Upper lobe of right lung (tissue), 1 donor: ENCODE measurements at places on chromosomes 13 and 19. TPM values are rescaled to one million over a fixed set of nuclear protein-coding genes. Genes with fewer than 3 reads are reported as not detected.
A peak's percentile ranks its signal among the peaks of the same experiment; 100 is the strongest.

- no peak for DNase-seq
Observed at GRCh38 chr13:28778308-28779215, 41.6 kb upstream of the MTUS2 start.

GRCh38 chr13:110521296-110521680, 40.2 kb downstream of the RAB20 start:
- DNase-seq, result no peak

- peak; percentile 99 for DNase-seq
Observed at GRCh38 chr19:17555480-17555928, at the start of gene COLGALT1. Gene COLGALT1, plus strand, starts transcription at chr19:17555649. Its CDS starts 65 bp downstream, at chr19:17555714.

GRCh38 chr13:47287291-47287751, 390.5 kb upstream of the HTR2A start:
- DNase-seq, result no peak

GRCh38 chr19:10159610-10160009, 35.1 kb downstream of the DNMT1 start:
- no peak for DNase-seq

DNA sequence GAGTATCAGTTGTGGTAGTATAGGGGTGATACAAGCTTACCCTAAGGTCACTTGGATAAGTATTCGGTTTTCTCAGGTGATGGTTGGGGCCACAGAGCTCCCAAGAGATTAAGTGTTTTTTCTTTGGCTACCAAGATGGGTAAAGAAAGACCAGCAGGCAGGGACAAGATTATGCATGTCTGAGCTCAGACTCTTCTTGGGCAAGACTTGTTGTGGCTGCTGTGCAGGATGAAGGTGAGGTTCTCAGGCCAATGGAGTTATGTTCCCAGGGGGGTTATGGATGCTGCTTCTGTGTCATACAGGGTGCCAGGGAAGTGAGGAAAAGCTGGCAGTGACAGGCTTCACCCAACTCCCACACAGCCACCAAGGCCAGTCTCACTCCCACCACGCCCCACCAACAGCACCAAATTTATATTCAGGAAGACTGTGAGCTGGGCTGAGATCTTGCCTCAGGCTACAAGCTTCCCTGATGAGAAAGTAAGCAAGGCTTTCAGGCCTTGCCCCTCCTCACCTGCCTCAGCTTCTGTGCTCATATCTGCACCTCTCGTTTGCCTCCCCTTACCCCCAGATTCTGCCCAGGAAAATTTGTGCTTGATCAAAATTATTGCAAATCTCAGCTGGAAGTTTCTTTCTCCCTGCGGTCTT, 511.8 kb upstream of the SLITRK1 start:
- no peak for DNase-seq

- no peak for DNase-seq
Observed at GRCh38 chr19:16026756-16027155, 49.5 kb upstream of the TPM4 start.

KCTD12 gene
- total RNA-seq, result 152 TPM

DNA sequence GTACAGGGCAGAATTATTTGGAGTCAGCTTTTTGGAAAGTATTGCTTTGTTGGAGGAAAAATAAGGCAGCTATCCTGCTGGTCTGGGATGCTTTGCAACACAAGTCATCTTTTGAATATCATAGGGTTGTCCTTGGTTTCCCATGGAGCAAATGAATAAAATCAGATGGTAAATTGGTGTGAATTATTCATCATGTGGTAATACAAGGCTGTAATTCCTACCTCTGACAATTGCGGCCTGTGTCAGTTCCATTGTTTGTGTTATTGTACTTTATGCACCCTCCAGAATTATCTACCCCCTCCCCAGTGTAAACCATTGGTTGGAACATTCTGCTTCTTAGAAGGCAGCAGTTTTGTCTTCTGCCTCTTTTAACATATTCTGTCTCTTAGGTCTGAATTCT, 46.2 kb downstream of the RNASEH2B start:
- DNase-seq, result no peak

GRCh38 chr19:40594255-40594654, 6.9 kb upstream of the LTBP4 start:
- DNase-seq, result no peak

DNA sequence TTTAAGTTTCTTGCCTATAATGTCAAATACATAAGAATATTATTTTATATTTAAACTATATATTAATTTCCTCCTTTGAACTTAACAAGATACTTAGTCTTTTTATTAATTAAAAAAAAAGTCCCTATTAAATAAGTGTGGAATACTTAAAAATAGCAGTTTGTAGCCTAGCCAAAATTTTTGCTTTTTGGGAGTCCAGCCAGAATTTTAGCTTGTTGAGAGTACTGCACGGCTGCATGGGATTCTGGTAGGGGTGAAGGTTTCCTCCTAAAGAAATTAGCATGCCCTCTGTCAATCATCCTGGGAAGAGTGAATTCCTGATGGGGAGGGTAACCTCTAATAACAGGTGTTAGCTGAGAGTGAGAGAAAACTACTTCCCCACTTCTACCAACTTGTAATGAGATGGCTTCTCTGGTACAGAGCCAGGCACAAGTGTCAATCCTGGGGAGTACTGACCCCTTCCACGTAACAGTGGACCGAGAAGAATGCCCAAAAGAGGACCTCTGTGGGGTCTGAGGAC, 195.7 kb downstream of the SPRY2 start:
- DNase-seq, result no peak

STOML3 gene
- total RNA-seq, result not detected

GRCh38 chr13:26929971-26930730, 169.6 kb upstream of the GPR12 start:
- DNase-seq, result peak; percentile 81

DNA sequence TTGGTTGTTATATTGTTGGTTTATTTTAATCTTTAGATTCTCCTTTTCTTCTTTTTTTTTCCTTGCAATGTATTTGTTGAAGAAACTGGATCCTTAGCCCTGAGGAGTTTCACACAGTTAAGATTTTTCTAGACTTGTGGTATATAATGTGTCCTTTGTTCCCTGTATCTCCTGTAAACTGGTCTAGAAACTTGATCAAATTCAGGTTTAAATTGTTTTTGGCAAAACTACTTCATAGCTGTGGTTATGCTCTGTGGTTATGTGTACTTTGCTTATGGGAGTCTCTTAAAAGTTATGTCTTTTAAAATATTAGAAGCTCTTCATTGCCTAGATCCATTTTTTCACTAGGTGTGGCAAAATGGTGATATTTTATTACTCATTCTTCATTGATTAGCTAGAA, 3.7 kb upstream of the MTRF1 start:
- DNase-seq, result no peak

DNA sequence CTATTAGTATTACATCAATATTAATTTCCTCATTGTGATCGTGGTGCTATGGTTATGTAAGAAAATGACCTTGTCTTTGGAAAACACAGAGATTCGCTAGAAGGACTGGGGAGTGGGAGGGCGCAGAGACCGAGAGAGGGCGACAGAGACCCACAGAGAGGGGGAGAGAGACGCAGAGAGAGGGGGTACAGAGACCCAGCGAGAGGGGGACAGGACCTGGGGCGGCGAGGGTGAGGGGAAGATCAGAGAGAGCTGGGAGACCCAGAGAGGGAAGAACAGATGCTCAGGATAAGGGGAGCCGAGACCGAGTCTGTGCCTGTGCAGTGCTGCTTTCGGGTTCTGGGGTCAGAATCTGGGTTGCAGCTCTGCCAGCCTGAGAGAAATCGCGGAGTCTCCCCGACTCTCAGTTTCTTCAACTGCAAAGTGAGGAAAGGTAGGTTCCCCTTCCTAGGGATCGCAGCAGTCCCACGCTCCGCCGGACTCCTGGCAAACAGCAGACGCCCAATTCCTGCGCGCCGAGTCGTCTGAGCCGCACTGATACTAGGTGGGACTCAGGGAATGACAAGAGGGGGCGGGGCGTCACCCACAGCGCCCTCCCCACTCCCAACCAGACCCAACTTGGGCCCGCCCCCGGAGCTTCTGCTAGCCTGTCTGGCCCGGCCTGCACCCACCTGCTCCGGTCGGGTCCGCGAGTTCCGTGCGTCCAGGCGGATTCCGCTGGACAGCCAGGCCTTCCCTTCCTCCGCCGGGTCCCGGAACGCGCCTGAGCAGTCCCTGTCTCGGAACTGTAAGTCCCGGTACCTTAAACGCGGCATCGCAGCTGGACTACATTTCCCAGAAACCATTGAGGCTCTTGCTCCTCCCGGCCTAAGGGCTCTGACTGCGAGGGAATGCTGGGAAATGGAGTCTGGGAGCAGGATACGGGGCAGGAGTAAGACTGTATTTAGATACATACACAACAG, 15.3 kb downstream of the IZUMO2 start:
- DNase-seq, result peak; percentile 93

OR7C1 gene
- not detected for total RNA-seq

IL11 gene
- total RNA-seq, result 0.84 TPM

DNA sequence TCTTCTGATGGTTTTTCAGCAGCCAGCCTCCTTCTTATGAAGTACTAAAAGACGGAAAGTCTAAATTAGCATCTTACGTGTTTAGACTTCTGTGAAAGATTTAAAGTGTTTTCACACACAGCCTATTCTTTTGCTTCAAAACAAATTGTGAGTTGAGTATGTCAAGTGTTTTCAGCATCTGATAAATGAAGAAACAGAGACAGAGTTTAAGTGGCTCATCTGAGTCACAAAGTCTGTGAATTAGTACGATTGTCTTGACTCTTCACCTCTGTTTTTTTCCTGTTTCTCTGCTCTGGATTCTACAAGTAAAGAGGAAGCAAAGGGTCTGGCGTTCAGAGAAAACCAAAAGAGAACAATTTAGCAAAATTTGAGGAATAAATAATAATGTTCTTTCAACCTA, 116.4 kb downstream of the FRY start:
- no peak for DNase-seq

GPR4 gene
- 18.5 TPM for total RNA-seq

DNA sequence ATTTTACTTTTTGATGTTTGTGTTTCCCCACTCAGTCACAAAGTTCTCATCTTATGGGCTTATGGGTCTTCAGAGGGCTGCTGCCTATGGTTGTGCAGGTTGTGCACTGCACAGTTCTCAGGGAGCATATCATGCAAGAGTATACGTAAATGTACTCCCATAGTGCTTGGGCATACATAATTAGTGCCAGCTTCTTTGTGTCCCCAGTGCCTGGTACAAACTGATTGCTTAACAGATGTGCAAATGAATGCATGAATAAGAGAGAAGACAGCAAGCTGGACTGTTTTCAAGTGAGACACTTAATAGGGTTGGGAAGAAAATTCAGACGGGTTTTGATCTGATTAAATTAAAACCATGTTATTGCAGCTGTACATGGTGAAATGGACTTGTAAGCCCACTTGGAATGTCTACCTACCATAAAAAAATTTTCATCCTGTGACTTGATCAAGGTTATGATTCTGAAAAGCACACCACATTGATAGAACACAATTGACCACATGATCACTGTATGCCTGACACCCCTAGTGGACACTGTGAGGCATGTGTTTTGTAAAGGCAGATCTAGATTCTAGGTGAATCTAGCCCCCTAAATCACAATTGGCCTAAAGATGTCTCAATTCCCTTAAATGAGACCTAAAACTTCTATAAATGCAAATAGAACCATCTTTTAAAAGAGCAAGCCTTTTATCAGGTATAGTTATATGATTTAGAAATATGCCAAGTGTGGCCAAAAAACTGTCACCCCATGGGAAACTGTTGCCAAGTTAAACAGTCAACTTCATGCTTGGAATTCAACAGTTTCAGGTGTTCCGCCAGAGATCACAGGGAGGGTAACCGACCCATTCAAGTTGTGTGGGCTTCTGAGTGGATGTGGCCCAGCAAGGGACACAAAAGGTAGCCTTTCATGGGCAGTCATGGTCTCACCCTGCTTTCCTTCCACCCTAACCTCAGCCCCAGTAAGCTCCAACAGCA, 27.9 kb downstream of the FAM124A start:
- no peak for DNase-seq

NCR1 gene
- total RNA-seq, result 1.5 TPM

PLK5 gene
- total RNA-seq, result not detected

- no peak for DNase-seq
Observed at GRCh38 chr13:77696879-77697216, 639 bp upstream of the SLAIN1 start.

GRCh38 chr19:43727593-43727853, 11.6 kb downstream of the IRGC start:
- no peak for DNase-seq

GRCh38 chr13:106640515-106640914, 72.6 kb upstream of the ARGLU1 start:
- DNase-seq, result no peak

CALR3 gene
- total RNA-seq, result not detected

DNA sequence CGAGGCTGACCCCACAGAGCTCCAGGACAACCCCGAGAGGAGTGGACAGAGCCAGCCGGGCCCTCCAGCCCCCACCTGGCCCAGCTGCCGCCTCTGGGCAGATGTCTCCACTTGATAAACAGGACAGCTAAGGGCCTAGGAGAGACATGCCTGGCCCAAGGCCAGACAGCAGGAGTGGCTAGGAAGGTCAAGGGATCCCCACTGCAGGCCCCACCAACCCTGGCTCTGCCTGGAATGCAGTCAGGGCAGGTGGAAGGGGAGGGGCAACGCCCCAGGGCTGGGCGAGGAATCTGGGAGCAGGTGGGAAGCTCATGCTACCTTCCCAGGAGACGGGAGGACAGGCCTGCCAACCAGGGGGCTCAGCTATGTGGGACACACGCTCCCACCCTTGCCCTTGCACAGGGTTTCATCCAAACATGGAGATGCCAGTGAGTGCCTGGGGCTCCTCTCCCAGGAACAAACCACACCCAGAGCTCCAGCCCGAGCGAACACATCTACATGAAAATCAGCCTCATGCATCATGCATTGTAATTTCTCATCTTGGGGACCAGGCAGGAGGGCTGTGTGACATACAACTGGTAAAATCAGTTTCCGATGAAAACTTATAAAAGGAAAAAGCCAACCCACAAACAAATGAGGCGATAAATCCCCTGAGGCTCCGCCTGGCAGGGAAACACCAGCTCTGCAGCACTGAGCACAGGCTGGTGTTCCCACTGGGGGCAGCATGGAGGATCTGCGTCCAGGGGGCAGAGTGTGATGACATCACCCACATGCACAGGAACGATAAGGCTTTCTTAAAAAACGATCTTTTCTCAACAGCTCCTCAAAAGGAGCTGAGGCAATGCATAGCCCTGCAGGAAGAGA, 25.0 kb downstream of the SH3GL1 start:
- peak; percentile 83 for DNase-seq

DNA sequence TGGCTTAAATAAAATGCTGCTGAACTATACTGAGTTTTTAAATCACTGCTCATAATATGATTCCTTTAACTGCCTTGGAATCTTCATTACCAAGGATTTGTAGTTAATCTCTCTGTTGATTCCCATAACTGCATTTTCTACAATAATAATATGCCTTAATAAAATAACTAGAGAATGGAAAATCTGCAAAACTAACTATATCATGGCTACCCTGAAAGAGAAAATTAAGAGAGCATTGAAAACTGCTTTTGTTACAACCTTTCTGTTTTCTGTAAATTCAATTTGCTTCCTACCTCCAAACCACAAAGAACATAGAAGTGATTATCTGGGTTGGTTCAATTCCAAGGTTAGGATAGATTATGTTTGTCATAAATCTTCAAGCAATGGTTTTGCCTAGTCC, 202.8 kb upstream of the ATXN8OS start:
- no peak for DNase-seq
